GM06990 (cell line): ENCODE measurements at places on chromosomes 7 and 10.

DNA sequence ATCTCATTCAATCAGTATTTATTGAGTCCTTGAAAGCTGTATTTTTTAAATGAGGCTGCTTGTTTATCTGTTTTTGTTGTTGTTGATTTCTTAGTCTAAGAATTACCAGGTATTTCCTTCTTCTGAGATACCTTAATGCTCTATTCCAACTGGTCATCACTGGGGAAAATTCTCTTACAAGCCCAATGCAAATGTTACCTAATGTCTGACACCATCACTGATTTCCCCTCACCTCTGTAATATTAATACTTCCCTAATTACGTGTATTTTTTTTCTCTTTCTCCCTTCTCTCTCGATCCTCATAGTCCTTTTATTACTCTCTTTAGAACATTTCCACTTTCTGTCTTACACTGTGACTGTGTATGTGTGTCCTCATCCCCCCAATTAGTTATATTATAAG lies 13.9 kb downstream of the HDAC9 start:
- DNase-seq: no peak

DNA sequence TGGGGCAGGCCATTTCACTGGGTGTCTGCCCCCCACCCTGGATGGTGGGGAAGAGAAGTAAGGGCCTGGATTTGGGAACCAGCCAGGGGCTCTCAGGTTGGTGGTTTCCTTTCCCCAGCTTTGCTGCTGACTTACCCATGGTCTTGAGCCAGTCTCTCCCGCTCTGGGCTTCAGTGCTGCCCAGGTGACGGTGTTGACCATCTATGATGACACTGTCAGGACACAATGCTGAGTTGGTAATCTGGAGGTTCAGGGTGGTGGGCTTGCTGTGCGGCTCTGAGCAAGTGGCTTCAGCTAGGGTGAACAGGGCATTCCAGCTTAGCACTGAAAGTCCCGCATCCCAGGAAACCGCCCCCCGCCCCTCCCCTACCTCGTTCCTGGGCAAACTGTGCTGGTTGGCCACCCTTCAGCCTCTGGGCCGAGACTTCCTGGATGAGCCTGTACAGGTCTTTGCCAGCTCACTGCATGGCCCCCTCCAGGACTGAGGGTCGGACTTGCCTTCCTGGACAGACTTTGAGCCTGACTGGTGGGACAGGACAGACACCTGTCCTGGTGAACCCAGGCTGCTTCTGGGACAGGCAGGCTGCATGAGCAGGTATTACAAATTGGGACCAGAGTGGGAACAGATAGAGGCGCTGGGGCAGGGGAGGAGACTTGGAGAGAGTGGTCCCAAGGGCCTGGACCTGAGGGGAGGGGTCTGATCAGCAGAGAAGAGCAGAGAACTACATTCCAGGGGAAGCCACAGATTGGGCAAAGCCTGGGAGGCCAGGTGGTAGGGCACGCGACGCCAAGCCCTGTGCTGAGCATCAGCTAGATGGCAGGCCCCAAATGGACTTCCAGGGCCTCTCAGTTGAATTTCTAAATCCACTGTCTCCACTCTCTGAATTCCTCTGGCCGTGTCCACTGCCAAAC lies 19.9 kb upstream of the ZMIZ1 start:
- DNase-seq: no peak

DNA sequence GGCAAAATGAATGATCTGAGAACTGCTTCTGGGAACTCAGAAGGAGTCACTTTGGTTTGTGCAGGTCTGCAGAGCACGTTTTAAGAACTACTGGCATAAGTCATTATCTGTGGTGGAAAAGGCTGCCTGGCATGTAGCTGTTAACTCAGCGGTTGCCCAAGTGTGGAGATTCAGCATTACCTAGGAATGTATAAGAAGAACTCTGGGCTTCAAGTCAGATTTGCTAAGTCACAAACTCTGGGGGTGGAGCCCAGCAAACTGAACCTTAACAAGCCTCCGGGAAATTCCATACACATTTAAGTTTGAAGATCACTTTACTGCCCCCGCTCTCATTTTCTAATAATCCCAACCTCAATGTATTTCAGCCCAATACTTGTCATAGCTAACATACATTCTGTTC lies 31.1 kb downstream of the PLXDC2 start:
- DNase-seq: no peak

DNA sequence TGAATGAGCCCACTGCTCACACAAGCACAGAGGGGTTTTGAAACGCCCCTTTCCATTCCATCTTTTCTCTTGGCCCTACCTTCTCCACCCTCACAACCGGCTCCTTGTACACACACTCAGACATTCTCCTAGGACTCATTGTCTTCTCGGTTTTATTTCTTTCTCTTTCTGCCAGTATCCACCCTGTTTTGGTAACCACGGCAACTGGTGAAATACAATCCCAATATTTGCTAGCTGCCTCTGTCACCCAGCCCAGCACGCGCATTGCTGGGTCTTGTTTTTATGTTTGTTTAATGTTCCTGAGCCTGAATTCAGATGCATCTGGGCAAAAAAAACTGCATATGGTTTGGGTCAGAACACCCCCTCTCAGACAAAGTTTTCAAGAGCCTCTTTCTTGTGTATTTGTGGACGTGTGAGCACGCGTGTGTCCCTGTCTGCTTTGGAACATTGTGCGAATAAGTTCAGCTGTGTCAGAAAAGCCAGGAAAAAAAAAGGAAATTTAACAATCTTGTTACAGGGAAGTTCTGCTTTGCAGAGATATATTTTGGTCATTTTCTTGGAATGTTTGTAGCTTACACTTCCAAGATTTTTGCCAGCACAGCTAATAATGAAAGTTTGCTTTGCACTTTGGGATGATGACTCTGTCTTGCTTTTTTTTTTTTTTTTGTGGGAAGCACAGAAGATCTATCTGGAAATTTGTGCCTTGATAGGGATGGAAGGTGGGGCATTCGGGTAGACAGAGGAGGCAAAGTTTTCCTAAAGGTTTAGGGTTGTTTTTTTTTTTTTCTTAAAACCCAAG lies 225.9 kb downstream of the TRIL start:
- no peak for DNase-seq

- peak; percentile 50 for DNase-seq
These were observed 8.5 kb upstream of the SCD start for GRCh38 chr10:100338434-100339036.

DNA sequence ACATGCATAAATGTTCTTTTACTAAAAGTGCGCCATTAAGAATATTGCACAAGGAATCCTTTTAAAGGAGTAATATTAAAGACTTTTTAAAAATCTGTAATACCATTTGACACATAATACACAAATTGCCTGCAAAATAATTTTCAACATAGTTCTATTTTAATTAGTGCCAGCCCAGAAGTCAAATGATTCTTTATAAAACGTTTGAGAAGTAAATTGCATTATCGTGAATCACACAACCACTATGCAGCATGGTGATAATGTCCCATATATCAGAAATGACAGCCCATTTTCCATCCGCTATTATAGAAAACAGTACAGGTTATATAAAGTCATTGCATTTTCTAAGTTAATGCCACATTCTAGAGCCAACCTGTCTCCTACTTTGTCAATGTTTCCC lies 324.0 kb downstream of the IPMK start:
- DNase-seq: no peak

DNA sequence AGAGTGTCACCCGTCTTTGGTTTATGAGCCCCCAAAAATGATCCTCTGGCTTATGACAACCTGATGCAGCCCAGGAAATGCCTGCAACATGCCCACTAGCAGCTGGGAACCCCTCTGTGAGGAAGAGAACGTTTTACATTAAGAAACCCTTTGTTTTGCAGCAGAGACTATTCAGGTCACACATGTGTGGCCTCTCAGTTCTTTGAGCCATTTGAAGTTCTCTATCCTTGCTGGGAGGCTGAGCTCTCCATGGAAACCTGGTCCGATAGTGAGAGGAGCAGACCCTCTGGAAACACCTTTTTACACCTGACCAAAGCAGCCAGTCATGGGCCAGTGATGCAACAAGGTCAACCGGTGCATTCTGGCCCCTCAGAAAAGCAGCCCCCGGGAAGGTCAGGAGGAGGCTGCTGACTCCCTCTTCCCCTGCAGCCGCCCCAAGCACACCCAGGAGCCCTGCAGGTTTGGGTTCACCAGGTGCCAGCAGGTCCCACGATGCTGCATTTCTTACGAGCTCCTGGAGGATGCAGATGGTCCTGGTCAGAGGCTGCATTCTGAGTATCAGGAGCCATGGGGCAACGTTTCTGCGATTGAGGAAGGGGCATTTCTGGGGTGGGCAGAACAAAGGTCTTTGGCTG lies 134.3 kb downstream of the ZMYND11 start:
- DNase-seq: no peak

- DNase-seq: no peak
These were observed 232.7 kb upstream of the TAC1 start for GRCh38 chr7:97499204-97499603.

GRCh38 chr7:49660170-49660783 lies 113.2 kb upstream of the VWC2 start:
- DNase-seq: no peak

GRCh38 chr10:114184276-114184675 lies 5.1 kb downstream of the TDRD1 start:
- no peak for DNase-seq

GRCh38 chr10:35607475-35608327 lies 2.6 kb downstream of the GJD4 start:
- DNase-seq: no peak

- DNase-seq: peak; percentile 68
These were observed 50.8 kb downstream of the PIK3CG start for GRCh38 chr7:106915873-106916272.

DNA sequence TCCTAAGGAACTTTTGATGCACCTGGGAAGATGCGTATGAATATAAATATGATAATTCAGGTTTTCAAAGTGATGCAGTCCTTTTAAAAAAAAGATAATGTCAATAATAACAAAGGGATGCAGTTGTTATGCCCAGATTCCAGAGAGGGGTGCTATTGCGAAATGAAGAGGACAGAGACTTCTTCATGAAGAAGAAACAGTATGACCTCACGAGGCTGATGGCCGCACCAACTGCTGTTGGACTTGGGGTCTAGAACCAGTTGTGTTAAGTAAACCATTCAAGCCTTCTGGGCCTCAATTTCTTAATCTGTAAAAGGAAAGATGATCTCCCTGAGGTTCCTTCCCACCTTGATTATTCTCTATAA lies 55.1 kb downstream of the LYZL2 start:
- no peak for DNase-seq

DNA sequence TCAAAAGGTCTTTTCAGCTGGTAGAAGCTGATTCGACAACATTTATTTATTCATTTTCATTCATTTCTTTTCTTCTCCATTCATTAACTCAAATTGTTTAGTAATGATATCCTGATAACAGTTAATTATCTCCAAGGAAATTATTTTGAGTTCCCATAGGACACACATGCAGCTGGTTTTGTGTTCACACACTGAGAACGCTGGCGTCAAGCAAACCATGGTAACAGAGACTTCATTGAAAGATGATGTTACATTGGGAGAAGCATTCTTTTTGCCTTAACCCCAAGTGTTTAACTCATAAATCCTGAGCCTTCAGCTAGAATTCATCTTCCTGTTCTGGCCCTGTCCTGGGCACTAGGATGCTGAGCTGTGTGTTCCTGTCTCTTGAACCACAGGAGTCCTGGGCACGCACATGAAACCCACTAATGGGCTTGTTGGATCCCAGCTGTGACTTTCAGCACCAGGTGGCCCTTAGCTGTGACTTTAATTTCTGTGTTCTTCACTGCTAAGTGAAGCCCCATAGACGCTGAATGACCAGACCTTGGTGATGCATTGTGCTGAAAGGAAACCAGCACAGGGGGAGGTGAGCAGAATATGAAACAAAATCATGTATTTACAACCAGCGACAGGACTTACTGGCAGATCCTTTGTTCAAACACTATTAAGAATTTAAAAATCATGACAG lies 121.5 kb upstream of the PRSS58 start:
- no peak for DNase-seq

GRCh38 chr7:1622441-1622840 lies 47.6 kb upstream of the ELFN1 start:
- no peak for DNase-seq

- DNase-seq: no peak
These were observed 250.7 kb downstream of the RPS24 start for GRCh38 chr10:78284381-78284780.

- peak; percentile 47 for DNase-seq
These were observed 6.3 kb downstream of the MTPN start for GRCh38 chr7:135970682-135971365.

DNA sequence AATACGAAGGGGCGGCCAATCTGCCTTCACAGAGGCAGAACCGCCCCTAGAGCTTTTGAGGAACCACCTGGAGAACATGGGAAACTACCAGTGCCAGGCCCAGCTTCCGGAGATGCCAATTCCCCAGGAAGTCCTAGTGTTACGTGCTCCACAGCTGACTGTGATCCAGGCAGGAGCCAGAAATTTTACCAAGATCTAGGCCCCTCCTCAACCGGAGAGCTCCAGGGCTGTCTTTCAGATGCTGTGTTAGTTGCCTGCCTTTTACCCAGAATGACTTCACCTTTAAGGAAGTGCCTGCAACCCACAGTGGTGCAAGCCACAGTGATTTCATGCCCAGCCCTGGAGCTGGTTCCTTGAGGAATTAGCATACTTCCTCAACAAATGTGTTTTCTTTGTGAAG lies 62.9 kb downstream of the ELMO1 start:
- DNase-seq: no peak

DNA sequence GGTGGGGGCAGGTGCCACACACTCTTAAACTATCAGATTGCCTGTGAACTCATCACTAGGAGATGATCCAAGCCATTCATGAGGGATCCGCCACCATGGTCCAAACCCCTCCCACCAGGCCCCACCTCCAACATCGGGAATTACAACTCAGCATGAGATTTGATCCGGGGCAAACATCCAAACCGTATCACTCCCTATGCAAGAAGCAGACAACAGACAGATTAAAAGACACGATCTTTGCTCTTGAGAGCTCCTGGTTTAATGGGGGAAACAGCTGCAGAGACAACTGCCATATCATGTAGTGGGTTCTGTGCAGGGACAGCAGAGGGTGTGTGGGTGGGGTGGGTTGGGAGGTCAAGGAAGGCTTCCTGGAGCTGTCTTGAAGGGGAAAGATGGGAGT lies 123.6 kb downstream of the EMX2 start:
- no peak for DNase-seq

DNA sequence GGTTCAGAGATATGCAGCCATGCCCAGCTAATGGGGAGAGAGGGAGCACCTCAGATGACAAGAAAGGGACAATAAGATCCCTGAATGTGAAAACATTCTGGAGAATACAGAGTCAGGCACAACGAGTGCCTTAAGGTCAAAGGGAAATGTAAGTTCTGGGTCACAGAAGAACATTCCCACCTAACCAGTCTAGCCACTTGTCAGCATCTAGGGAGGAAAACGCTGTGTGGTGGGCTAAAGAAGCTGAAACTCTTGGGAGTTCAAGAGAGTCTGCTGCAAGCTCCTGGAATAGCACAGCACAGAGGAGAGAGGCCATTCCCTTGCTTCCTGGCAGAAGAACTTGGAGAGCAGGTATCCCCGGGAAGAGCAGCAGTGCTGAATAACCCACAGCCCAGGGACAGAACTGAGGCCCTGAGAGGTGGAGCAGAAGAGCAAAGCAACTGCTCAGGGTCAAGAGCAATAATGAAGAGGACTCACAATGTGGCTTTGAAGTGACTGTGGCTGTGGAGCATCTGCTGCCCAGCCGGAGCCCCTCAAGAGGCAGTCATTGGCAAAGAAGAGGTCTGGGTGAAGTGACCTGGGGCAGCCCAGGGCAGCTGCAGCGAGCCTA lies 182.3 kb downstream of the NPSR1 start:
- DNase-seq: no peak
